T47D (cell line): ENCODE measurements at places on chromosomes 13 and 19.

GRCh38 chr19:49338023-49338677 is 2.9 kb downstream of the CD37 start:
- DNase-seq = no peak

DNA sequence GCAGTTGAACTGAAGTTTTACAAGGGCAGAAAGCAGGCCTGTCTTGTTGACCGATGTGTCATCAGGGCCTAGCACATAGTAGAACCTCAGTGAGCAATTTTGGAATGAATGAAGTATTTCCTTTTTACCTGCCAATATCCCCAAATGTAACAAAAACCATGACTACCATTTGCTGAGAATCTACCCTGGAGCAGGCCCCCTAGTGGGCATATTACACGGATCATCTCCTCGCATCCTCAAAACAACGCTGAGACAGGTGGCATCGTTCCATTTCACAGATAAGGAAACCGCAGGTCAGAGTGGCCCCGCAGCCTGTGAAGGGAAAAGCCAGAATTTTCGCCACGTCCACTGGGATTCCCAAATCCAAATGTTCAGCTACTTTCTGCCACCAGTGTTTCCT is 77.9 kb downstream of the CACNA1A start:
- no peak for DNase-seq

DNA sequence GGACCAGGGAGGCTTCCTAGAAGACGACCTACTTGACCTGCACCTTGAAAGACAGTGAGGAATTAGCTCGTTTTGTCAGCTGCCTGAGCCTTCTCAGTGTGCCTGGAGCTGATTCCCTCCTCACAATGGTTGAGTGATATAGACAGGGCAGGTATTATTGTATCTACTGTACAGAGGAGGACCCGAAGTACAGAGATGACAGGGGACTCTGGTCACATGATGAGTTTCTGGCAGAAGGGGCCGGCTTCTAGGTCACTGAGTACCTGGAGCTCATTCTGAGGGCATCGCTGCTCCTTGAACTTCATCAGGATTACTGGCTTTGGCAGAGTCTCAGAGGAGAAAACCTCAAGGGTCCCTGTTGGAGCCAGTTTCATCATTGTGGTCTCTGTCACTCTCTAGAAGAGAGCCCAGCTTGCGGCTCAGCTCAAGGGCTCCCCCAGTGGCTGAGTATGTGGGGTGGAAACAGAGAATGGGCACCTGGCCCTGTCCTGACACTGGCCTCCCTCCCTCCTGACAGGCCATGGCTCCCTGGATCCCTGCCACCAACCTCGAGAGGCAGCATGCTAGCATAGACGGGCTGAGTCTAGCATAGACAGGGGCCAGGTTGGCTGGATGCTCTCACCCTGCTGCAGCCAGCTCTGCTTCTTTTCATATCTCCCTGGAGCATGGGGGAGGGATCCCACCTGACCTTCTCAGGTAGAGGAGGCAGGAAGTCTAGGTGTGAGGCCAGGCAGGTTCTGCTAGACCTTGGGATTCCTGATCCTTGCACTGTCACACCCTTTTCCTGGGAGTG is 38.7 kb downstream of the NFIX start:
- peak; percentile 54 for DNase-seq

DNA sequence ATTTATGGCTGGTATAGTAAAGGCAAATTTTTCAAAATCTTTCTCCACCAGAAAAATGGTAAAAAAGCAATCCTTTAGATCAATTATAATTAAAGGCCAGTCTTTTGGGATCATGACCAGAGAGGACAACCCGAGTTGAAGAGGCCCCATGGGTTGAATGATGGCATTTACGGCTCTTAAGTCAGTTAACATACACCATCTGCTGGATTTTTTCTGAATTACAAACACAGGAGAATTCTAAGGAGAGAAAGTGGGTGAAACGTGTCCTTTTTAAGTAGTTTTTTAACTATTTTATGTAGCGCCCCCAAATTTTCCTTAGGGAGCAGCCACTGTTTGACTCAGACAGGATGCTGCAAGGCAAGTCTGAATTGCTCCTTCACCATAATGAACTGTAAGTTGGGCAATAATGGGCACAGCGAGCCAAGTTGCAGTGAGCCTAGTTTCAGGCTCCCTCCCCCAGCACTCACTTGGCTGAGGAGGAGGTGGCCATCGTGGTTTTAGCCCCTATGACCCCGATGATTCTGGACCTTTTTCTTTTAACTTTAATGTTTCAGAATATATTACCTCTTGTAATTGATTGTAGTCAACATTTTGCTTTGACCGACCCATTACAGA is 13.6 kb upstream of the ZNF611 start:
- no peak for DNase-seq

DNA sequence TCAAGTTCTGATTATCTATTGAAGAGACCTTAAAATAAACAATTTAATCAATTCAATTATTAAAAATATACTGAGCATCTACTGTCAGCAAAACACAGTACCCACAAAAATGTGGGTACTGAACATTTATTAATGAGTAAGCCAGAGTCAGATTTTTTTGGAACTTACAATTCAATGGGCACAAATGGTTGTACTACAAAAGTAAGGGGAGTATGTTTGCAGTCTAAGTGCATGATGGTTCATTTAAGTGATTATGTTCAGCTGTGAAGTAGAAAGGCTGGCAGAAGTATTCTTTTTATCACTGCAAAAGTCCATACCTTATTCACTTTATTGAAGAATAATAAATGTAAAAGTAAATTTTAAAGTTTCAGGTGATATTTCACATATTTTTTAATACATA is 27.6 kb downstream of the FGF14 start:
- DNase-seq = no peak

- DNase-seq = peak; percentile 9
These were observed 25.0 kb downstream of the ERCC5 start for GRCh38 chr13:102870677-102871415.

DNA sequence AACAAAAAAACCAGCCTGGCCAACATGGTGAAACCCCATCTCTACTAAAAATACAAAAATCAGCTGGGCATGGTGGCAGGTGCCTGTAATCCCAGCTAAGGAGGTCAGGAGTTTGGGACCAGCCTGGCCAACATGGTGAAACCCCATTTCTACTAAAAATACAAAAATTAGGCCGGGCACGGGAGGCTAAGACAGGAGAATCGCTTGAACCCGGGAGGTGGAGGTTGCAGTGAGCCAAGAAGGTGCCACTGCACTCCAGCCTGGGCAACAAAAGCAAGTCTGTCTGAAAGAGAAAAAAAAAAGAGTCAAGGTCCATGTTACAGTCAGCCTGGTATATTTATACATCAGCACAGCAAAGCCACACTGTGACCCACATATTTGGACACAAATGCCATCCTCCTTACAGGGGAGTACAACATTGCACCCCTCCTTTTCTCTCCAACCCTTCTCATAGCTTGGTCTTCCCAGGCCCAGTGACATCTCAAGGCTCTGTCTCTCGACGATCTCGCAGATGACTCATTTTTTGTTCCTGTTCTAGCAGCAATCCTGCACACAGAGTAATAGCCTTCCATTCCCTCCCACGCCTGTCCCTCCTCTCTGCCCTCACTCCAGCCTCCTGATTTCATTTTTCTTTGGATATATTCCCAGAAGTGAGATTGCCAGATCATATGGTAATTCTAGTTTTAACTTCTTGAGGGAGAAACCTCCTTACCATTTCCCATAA is 21.0 kb upstream of the DPP9 start:
- DNase-seq = no peak

DNA sequence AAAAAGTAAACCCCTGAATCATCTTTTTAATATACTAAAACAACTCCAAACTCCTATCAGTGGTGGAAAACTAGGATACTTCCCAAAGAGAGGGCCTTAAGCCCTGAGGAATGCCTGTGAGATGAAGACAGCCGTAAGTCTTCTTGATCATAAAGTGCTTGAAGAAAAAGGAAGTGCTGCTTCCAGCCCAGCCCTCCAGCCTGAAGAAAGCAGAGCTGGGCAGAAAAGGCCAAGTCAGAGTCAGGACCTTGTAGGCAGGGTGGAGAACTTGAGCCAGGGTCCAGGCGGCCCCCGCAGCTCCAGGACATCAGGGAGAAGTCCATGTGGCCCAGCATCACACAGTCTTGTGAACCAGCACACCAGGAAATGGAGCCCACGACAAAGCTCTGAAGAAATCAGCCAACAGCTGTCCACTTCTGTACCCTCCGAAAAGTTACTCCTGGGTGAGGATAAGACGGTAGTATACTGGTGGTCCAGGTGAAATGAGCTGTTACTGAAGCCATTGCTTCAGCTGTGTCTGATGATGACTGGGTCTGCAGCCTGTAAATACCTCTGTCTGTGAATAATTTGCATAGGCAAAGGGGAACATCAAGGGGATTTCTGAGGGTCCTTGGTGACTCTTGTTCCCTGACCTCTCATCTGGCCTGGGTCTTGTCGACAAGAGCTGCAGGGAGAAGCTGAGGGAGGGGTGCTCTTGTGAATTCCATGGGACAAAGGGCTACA is 18.7 kb upstream of the CRYL1 start:
- DNase-seq = no peak

- peak; percentile 53 for DNase-seq
These were observed at the start of gene ZNF420 for GRCh38 chr19:37077934-37078716. ZNF420 (plus strand) TSS chr19:37078433; CDS start chr19:37089119, 10,686 bp downstream.

GRCh38 chr19:55643003-55643886 is at the start of gene ZNF581:
ZNF581 (plus strand) TSS chr19:55643649; CDS start chr19:55644572, 923 bp downstream.
- DNase-seq = peak; percentile 79

- DNase-seq = no peak
These were observed 63.0 kb upstream of the SOX1 start for GRCh38 chr13:112003941-112004340.

- no peak for DNase-seq
These were observed 36.0 kb downstream of the MBNL2 start for GRCh38 chr13:97257800-97258799.

DNA sequence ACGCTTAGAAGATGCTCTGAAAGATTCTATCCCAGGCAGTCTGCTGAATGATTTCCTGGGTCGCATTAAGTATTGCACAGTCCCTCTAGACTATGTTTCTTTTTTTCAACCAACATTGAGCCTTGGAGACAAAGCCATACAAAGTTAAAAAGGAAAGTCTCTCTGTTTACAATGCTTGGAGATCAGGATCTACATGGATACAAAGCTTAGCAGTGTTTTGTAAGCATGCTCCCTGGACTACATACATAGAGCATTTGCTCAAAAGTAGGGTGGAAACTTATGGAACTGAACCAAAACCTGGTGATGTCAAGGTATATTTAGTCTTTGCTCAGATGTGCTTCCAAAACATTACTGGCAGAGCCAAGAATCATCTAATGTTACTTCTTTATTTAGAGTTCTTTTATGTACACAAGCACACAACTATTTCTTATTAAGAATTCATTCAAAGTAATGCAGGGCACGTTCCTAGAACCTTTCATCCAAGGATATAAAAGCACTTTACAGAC is 241.2 kb downstream of the ABCC4 start:
- no peak for DNase-seq

DNA sequence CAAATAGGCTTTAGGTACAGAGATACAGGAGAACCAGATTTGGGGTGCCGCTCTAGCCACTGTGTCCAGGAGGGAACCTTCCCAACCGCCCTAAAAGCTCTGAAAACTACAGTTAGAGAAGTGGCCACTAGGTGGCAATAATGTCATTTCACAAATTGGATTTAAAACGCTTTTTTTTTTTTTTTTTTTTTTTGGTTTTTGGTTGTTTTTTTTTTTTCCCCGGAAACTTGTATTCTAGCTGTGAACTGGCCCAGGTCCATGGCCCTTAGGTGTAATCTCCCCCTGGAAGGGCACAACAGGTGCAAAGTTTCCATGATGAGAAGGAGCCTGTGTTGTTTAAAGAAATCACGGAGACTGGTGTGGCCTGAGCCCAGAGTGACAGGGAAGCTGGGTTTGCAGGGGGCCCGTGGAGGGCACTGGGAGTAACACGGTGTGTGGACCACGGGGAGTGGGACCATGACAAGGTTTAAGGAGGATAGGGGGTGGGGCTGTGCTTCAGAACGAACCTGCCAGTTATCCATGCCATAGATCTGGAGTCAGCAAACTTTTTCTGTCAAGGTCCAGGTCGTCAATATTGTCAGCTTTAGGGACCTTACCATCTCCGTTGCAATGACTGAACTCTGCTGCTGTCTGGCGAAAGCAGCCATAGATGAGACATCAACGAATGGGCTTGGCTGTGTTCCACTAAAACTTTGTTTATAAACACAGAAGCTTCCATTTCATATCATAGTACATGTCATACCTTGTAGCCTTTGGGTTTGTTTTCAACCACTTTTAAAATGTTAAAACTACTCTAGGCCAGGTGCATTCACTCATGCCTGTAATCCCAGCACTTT is 10.1 kb downstream of the OR1I1 start:
- peak; percentile 66 for DNase-seq

DNA sequence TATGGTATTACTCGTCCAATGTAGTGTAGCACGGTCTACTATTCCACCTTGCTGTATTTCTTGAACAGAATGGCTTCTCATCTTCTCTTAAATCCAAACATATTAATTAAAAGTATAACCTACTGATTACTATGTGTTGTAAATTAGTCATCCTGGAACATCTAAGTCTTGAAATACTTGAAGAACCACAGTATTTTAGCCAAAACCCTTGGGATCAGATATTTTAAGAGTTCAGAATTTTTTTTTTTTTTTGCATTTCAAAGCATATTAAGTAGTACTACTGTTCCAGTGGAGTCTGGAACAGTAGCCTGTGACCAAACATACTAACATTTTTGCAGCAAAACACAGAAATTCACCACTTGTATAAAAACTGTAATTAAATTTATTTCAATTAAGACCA is 30.1 kb downstream of the ZC3H13 start:
- no peak for DNase-seq

GRCh38 chr19:15810335-15810734 is 5.1 kb downstream of the OR10H1 start:
- DNase-seq = no peak

DNA sequence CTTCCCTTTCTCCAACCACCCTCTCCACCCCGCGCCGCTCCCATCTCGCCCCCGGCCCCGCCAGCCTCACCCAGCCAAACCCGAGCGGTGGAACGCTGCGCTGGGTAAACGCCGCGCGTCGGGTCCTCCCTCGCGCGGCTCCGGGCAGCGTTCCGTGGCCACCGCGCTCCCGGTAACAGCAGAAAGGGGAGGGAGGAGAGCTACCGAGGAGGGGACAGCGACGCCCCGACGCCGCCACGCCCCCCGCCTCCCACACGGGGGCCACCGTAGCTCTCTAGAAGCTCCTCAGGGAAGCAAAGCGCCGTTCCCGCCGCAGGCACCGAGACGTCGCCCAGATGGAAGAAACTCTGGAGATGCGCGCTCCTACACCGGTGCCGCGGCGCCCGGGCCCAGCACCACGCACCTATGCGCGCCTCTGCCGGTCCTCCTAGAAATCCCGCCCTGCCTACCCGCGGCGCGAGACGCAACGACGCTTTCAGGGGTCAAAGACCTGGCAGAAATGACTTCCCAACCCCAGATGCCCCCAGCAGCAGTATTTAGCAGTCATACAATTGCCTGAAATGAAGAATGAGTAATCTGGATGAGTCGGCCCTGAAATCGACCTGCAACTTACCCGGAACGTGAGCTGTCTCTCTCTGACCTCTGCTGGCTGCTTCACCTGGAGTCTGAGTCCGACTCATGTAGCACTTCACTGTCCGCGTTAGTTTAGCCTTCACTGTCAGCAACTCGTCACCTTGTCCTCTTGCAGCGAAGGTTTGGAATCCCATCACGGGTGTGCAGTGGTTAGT is at the start of gene RUBCNL:
Gene RUBCNL (minus strand): TSS at position 189 of the 788 bp plus-strand sequence. CDS start 14,777 bp downstream, outside the sequence.
- peak; percentile 30 for DNase-seq
